ENCODE measurements at places on chromosomes 7 and 10.

DNA sequence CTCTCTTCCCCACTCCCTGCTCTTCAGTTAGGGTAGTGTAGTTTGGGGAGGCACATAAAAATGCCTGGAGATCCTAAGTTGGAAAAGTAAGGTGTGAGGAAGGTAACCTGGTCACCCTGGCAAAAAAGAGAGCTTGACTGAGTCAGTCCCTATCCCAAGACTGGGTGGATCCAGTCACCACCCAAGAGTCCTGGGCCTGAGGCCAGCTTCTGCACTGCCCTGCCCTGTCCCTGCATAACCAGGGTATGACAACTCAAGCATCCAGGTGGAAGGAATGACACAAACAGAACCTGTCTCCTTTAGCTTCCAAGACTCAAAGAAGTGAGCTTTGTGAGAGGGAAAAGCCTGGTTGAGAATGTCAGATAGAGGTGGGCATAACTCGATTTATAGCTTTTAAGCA is 26.9 kb upstream of the SORBS1 start:
- no peak for DNase-seq

- no peak for DNase-seq
These were observed 678 bp downstream of the SH2B2 start for GRCh38 chr7:102287111-102287980.

DNA sequence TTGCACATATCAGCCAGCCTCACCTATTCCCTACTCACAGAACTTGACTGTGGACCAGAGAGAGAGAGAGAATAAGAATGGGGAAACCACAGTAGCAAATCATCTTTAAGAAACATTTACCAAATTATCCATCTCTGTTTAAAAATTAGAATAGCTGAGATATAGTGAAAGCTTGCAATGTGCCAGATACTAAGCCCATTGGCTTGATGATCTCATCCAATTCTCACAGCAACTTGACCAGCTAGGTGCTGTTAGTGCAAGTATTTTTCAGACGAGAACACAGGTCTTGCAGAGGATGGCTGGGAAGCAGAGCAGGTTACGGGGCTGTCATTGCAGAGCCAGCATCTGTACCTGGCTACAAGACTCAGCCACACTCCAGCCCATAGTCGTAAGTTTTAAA is 50.9 kb downstream of the KLF6 start:
- no peak for DNase-seq

- no peak for DNase-seq
These were observed 6.0 kb downstream of the EGFR start for GRCh38 chr7:55024776-55025175.

DNA sequence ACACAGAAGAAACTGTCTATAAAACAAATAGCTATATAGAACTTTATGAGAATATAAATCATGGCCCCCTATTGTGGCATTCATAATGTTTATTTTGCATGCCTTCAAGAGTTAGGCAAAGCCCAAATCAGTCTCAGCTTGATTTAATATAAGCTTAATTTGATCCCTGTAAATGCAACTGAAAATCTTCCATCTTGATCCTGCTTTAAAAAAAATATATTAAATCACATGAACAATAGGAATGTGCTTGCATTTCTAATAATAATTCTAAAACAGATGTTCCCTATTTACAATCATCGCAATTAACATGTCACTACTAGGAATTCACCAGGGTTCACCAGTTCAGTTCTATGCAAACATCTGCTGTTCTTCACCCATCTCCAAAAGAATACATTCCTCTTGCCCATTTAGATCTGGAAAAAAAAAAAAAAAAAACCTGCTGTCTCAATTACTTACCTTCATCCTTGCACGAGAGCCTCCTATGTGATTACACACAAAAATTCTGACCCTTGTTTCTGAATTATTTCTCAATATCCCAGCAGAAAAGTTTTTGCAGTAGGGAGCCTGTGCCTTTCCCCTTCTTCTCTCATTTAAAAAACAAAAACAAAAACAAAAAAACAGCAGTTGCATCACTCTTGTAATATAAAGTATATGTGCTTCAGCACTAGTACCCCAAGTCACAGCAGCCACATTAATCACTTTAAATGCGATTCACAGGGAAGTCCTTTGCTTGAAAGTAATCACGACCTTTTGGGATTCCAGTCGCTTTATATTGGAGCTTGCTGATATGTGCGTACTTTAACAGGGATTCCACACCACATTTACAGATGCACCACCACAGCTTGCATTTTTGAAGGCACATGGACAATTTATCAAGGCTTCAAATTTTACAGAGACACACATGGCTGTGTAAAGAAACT is 194.8 kb upstream of the KMT2E start:
- DNase-seq: no peak

DNA sequence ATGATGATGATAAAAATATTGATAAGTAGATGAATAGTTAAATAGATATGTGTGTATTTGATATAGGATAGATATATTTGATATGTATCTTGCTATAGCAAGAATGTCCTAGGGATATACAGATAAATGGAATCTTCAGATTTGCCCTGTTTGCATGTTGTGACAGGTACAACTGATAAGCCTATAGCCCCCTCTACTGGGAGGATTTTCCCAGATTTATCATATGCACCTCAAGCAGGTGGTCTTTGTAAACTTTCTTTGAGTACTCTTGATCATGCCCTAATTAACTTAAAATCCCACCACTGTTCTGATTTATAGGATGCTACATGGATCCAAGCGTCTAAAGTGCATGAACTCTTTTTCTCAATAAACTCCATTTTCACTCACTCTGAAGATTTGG is 1050.7 kb downstream of the SORCS3 start:
- no peak for DNase-seq

DNA sequence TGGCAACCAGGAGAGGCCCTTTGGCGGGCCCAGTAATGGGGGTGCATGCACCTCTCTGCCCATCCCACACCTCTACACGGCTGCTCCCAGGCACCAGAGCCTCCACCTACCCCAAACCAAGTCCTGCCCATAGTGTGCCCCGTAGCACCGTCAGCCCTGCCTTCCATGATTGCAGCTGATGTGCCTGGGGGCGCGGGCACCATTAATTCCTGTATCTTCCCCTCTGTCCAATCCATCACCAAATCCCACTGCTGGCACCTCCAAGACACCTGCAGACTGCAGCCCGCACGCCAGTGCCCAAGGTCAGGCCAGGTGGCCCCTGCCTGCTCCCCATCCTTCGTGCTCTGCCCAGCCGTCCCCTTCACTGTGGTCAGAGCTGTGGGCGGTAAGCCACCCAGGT is 533.0 kb downstream of the PTPRN2 start:
- DNase-seq: no peak

- peak; percentile 40 for DNase-seq
These were observed 63.3 kb upstream of the PDLIM1 start for GRCh38 chr10:95354110-95354509.

DNA sequence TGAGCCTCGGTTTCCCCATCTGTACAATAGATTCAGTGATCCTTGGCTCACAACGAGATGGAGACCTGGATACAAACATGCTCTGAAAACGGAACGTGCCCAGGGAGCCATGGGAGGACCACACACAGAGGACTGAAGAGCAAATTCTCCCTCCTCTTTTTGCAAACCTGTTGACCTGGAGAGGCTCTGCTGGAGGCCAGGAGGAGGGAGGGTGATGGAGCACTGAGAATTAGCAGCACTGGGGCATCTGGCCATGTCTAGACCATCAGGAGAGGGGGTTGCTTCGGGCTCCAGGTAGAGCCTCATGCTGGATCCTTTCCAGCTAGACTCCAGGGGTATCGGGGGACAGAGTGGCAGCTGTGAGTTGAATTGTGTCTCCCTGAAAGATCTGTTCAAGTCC is 97.4 kb upstream of the GPR26 start:
- DNase-seq: no peak
